ENCODE measurements at places on chromosomes 16 and 17.

GRCh38 chr16:50469121-50469743, 79.0 kb upstream of the NKD1 start:
- no peak for DNase-seq

- DNase-seq = no peak
These were observed 173.1 kb downstream of the HS3ST3A1 start for GRCh38 chr17:13428611-13429042.

- DNase-seq = no peak
These were observed 842 bp downstream of the MRPL10 start for GRCh38 chr17:47830396-47831002.

- no peak for DNase-seq
These were observed 125.4 kb downstream of the MRTFB start for GRCh38 chr16:14196539-14196938.

Measured in muscle of back (tissue), 13 donors.